Nucleus accumbens (tissue), 56 donors: ENCODE measurements at places on chromosomes 11 and 22.

GRCh38 chr11:13954591-13954990 is 7.9 kb upstream of the SPON1 start:
- DNase-seq: no peak

GRCh38 chr11:128643661-128644317 is 50.1 kb upstream of the FLI1 start:
- DNase-seq: no peak

- DNase-seq: no peak
Observed at GRCh38 chr11:44861849-44862557, 88.7 kb downstream of the TP53I11 start.

GRCh38 chr22:43561415-43562178 is 149.8 kb downstream of the MPPED1 start:
- no peak for DNase-seq

- no peak for DNase-seq
Observed at GRCh38 chr11:124915541-124916369, 3.3 kb upstream of the HEPN1 start.

DNA sequence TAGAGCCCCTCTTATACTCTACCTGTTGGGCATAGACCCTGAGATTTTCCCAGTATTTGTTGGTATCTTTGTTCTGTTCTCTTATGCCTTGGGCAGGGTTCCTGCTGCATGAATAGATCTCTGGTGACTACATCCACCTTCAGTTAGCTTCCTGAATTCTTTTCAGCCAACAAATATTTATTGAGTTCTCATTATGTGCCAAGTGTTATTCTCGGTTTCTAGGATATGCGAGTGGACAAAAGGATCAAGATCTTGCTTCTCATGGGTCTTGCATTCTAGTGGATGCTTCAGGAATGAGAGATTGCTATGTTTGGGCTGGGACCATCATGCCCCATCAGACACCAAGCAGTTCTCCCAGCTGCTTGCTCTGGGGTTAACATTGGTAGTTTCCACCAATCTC is 340.0 kb downstream of the METTL15 start:
- DNase-seq: no peak

DNA sequence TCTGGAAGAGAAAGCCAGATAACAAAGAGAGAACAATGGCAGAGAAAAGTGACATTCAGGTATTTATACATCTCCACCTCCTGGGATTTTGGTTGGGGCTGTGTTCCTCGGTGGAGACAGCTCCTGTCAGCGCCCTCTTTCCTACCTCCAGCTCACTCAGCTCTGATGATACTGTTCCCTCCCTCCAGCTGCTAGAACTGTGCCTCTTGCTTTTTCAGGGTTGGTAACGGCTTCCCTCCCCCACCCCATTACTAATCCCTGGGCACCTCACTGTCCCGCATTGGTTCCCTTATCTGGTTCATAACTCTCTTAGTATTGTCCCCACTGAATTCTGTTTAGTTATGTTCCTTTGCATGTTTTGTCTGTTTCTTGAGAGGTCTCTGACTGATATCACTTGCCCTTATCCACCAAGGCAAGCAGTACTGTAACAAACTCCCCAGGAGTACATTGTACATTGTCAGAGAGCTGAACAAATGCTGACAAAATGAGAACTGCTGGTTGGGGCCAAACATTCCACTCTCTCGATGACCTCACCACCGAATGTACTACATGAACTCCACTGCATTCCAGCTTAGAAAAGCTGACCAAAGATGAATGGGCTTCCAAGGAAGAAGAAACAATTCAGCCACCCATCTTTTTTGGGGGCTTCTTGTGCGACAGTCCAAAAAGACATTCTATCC is 5.7 kb upstream of the FBXO3 start:
- DNase-seq: no peak

- no peak for DNase-seq
Observed at GRCh38 chr11:108536783-108537182, 38.6 kb upstream of the POGLUT3 start.

DNA sequence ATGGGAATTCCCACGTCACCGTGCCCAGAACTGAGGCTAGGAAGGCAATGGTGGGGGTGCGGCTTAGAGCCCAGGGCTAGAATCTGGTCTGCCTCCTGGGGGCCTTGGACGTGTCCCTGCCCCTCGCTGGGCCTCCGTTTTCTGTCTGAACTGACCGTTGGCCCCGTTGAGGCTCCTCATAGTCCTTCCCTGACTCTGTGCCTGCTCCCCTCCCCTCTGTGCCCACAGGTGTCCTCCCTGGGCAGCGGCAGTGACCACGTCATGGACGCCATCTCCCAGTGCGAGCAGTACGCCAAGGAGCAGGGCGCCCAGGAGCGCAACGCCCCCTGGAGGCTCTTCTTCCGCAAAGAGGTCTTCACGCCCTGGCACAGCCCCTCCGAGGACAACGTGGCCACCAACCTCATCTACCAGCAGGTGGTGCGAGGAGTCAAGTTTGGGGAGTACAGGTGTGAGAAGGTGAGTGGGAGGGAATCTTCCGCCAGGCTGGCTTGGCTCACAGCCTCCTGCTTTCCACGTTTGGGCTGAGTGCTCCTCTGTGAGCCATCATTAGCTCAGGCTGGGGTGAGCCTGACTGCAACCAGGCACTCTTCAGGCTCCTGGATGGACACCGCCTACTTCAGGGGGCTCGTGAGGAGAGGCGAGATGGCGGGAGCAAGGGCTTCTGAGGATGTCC is 63.9 kb downstream of the MYO7A start:
- DNase-seq: no peak

DNA sequence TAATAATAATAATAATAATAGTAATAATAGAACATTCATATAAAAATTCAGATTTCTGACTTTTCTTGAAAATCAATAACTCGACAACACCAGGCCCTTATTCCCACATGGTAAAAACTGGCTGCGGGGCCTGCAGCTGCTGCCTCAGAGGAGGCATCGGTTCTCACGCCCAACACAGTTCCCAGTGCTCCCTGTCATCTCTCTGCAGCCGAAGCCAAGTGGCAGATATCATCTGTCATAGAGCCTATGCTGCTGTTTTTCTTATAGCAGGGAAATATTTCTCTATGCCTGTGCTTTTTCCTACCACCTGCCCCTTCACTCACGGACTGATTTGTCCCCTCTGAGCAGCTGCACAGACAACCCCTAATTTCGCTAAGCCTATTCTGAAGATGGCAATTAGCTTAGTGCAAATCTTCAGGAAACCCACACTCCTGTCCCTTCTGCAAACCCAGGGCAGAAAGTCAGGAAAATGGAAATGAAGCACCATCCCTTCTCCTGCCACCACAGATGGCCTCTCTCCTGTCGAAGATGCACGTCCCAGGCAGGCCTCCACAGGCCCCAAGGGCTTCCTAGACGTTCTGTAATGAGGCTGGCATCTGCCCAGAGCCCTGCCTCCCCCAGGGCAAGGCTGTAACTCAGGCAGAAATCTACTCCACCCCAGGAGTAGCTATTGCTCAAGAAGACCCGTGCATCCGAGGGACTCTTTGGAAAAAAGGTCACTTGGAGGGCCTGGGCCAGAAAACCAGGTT is 66.7 kb downstream of the SYN3 start:
- DNase-seq: no peak

DNA sequence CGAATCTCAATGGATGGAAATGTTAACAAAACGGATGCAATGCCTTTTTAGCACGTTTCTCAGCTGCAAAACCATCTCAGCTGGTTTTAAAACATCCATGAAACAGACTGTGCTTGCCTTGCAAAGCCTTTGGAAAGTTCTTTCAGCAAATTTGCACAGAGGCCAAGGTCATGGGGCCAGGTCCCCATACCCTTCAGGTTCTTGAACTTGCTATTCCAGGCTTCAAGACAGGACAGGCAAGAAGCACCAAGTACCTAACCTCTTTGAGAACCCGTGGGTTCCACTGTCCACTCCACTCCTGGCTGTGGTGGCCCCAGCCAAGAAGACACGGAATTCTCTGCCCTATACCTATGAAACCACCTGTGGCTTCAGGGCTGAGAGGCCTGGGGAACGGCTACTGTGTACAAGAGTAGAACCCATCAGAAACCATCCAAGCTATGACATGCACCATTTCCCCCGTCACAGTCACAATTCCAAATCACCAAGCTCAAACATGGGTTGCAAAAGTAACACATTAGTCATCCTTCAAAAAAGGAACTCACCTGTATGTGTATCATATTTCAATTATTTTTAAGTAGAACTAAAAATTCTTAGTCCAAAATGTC is 17.0 kb downstream of the TNKS1BP1 start:
- DNase-seq: no peak

- DNase-seq: no peak
Observed at GRCh38 chr22:49298834-49299750, 528.6 kb downstream of the BRD1 start.

DNA sequence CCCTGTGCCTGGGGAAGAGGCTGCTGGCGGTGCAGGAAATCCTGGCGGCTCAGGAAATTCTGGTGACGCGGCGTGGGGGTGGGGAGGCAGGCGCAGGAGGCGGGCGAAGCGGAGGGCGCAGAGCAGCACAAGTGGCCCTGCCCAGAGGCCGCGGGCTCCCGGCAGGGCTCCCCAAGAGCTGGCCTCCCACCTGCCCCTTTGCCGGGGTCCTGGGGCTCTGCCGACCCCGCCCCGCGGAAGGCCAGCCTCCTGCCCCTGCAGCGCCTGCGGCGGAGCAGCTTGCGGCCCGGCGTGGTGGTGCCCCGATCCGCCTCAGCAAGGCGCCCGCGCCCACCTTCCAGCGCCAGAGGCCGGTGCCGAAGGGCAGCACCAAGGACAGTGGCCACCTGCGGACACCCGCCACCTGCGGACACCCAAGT is 100.2 kb upstream of the OR4C13 start:
- DNase-seq: no peak
